Fibroblast of skin of left biceps (primary cell): ENCODE measurements at places on chromosomes 2 and 18.

DNA sequence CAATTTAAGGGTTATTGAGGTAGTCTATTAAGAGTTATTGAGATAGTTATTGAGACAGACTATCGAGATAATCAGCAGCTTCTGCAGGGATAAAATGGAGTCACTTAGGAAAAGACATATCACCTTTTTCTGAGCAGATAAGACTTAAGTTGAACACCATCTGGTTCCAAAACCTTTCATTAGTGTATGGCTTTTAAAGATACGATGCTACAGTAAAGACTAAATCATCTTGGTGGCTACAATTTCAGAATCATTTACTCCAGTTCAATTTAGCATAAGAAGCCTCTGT, 68.6 kb upstream of the DNAJC10 start:
- DNase-seq: no peak

DNA sequence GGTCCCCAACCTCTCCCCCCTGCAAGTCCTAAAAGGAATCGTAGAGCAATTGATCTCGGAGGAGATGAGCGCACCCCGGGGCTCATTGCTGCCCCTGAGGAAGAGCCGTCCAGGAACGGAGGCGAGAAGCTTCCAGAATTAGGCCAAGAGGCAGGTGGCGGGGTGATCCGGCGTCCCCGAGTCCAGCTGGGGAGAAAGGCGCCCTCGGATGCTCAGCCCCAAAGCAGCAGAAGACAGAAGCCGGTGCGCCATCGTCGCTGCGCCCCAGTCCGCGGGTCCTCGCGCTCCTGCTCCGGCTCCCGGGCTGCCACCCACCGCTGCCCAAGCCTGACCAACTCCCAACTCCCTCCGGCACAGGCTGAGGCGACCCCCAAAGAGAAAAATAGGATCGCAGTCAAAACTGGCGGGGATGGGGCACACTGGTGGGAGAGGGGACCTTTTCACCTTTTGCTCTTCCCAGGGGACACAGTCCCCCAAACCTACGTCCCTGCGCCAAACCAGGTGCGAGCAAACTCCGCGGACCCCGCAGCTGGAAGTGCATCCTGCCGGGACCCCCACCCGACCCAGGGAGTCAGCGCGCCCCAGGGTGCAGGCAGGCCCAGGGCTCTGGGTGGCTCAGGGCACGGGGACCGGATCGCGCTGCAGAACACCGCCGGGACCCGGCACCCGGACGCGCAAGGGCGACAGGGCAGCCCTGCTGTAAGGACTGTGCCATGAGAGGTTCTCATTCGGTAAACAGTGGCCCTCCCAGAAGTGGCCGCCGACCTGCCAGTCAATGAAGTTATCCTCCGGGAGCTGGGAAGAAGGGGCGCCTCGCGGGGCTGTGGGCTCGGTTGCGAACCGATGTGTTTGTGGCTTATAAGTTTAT, 8.4 kb upstream of the MEIS1 start:
- no peak for DNase-seq

GRCh38 chr18:45218436-45218835, 396.8 kb upstream of the SLC14A2 start:
- DNase-seq: no peak

- DNase-seq: no peak
Observed at GRCh38 chr18:60686142-60686541, 313.6 kb upstream of the MC4R start.

DNA sequence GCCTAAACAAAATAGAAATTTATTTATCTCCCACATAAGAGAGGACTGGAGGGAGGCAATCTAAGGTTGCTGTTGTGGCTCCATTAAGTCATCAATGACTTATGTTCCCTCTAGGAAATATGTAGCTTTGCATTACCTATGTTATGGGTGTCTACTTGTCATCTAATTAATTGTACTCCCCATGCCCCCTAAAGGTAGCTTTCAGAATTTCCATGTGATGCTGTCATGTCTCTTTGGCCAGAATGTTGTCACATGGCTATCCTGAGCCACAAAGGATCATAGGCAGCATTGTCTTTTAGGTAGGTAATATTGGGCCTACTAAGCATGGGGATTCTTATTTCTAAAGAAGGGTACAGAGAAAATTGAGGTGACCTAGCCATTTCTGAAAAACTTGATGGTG, 935.6 kb upstream of the FANCL start:
- DNase-seq: no peak

GRCh38 chr2:183892315-183892941, 705.9 kb upstream of the ZNF804A start:
- no peak for DNase-seq

GRCh38 chr2:159119652-159120257, 151.3 kb downstream of the TANC1 start:
- DNase-seq: no peak

GRCh38 chr2:59018737-59019136, 777.6 kb upstream of the FANCL start:
- no peak for DNase-seq

DNA sequence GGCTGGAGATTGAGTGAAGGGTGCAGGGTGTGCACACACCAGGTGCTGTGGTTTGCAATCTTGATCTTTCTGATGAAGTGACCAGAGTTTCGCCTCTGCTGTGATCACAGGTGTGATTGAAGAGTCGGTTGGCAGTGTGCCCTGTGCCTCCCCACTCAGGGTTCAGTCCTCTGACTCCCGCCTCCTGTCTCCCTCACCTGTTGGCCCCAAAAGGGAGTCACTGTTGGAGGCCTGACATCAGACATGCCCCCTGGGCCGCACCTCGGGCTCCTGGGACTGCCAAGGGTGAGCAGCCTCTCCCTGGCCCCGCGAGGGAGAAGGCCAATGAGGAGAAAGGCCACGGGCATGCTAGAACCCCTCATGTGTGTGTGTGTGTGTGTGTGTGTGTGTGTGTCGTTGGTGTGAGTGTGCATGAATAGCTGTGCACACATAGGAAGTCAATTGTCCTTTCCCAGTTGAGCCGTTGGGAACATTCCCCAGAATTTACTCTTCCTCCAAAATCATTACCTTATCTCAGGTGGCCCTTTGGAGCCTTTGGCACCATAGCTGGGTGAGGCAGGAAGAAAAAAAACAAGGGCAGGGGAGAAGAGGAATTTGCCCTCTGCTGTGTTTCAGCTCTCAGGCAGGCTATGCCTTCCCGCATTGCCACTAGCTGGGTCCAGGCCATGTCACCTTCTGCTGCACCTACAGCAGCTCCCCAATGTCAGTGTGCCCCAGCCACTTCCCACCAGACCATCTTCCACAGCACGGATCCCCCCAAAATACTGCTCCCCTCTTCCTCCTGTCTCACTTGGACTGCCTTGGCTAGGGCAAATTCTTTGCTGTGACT, 78.1 kb upstream of the LAPTM4A start:
- DNase-seq: no peak

DNA sequence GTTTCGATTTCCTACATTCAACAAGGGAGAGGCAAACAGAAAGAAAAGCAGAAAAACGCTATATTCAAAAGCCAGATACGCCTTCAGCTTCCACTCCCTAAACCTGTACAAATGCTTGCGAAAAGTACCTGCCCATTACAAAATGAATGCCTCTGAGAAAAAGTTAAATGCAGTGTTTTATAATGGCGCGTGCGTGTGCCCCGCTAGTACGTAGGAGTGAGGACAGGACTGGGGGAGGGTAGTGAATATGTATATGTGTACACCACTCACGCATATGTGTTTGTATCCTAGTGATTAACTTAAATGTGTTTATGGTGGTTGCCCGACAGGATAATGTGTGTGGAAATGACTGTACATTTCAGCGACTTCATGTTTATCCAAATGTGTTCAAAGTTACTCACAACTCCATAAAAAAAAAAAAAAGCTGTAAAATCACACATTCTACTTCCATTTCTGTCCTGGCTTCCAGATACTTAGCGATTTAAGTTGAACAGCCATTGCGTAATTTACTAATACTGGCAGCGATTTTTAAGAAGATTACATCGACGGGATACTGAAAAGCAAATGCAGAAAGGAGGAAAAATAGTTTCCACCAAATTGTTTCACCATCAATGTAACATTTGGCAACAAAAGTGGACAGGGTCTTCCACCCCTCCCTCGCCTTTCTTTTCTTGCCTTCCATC, 1.3 kb downstream of the NEUROD1 start:
- no peak for DNase-seq

- DNase-seq: no peak
Observed at GRCh38 chr2:67304300-67304890, 92.7 kb upstream of the ETAA1 start.

DNA sequence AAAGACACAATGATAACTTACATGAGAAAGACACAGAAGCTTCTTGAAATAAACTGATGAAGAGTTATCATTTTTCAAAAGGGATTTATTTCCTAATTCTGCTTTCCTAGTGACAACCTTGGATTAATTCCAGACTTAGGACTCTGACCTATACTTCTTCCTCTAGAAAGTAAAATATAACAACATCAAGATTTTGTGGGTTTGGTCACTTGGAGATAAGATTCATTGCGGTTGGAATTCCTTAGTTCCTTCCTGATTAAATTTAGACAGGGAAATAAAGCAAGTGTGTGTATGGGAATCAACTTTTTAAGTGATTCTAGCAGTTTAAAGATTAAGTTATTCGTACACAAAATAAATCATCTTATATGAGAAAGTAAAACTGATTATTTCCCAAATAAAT, 208.4 kb upstream of the CCDC150 start:
- DNase-seq: no peak

- DNase-seq: no peak
Observed at GRCh38 chr2:136764452-136765255, 691 bp upstream of the THSD7B start.

GRCh38 chr2:219461669-219462068, 27.0 kb downstream of the SPEG start:
- no peak for DNase-seq

GRCh38 chr2:20674974-20675679, 8.2 kb downstream of the GDF7 start:
- DNase-seq: peak; percentile 35

DNA sequence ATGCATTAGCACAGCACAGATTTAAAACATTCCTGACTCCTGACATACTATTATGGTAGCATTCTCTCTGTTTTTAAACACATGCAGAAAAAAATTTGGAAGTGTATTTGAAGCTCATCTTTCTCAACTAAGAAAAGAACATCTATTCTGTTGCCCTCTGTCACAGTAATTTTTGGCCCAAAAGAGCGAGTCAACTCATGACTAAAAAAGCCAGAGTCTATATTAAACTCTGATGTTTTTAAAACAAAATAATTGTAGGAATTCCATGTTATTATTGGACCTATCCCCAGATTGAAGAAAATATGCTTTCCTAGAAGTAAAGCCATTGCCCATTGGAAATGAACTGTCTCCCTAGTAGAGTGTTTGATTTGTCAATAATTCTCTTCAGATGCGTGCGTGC, 96.7 kb downstream of the CRIM1 start:
- peak; percentile 75 for DNase-seq
